ENCODE measurements at places on chromosomes 1 and 21.

DNA sequence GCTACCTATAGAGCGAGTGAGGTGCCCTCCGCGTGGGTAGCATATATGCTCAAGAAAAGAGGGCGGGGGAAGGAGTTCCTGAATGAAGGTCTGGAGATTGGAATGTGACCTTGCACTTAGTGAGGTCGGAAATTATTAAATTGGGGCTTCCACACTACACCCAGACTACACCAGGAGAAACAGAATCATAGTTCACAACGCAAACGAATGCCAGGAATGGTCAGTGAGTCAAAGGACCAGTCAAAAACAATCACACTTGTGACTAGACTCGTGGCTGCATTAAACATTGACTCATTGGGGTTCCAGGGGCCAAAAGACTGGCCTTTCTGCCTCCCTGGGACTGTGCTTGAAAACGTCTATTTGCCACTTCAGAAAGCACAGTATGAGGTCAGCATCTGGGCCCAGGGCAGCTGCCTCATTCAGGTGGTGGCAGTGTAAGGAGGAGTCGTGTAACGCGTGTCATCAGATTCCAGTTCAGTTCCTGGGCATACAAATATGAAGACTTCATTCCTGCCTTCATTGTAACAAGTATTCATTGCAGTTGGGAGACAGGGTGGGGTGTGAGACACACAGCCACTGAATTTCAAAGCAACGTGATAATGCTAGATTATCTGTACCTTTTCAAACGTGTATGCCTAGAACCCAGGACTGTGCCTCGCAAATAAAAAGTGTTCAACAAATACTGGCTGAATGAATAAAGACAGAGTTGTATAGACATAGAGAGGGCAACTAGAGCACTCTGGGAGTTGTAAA, at the start of gene YOD1:
Gene YOD1 (minus strand): TSS at position 18 of the 753 bp plus-strand sequence. CDS start 178 bp downstream, outside the sequence.
- H3K4me3 ChIP-seq: peak within 1 kb of the TSS; percentile 99
- H3K36me3 ChIP-seq: peaks cover 9% of the 10 kb centered on the region
- H3K27me3 ChIP-seq: no peaks in the 10 kb centered on the region
- no peak for DNase-seq

- H3K4me1 ChIP-seq: no peaks in the 10 kb centered on the region
- H3K27ac ChIP-seq: no peak overlapping the region
- no peaks in the 10 kb centered on the region for H3K36me3 ChIP-seq
- no peak for DNase-seq
- H3K4me3 ChIP-seq: no peak overlapping the region
These were observed 20.9 kb downstream of the RIT1 start for GRCh38 chr1:155890251-155890650.

DNA sequence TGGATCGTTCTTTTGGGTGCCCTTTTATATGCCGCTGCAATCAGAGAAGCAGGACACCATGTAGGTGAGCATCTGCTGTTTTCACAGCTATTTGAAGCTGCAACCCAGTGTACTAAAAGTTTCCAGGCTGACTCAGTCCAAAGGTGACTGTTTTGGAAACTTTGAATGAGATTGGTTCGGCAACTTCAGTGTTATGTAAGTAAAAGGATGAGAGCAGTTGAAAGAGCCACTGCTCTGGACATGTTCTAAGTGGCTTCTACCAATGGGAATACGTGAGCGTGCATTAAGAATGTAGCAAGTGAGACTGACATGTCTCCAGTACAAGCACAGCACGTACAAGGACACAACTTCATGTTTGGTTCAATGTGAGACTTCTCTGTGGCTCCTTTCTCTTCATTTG, 55.6 kb downstream of the DDR2 start:
- H3K27ac ChIP-seq: no peak overlapping the region
- H3K4me1 ChIP-seq: peaks cover 6% of the 10 kb centered on the region
- no peaks in the 10 kb centered on the region for H3K27me3 ChIP-seq

DNA sequence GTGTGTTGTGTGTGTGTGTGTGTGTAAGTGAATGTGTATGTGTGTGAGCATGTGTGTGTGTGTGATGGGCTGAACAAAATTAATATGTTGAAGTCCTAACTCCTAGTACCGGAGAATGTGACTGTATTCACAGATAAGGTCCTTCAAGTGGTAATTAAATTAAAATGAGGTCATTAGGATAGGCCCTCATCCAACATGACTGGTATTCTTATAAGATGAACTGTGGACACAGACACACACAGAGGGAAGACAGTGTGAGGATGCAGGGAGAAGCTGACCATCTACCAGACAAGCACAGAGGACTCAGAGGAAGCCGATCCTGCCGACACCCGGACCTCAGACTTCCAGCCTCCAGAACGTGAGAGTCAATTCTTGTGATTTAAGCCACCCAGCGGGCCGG, 91.2 kb upstream of the PGBD5 start:
- no peak for DNase-seq
- H3K27me3 ChIP-seq: no peaks in the 10 kb centered on the region
- H3K4me1 ChIP-seq: peaks cover 22% of the 10 kb centered on the region
- no peak overlapping the region for H3K4me3 ChIP-seq

- no peak for DNase-seq
- no peak overlapping the region for H3K4me3 ChIP-seq
- no peaks in the 10 kb centered on the region for H3K27me3 ChIP-seq
- H3K27ac ChIP-seq: no peak overlapping the region
- H3K36me3 ChIP-seq: no peaks in the 10 kb centered on the region
- H3K4me1 ChIP-seq: no peaks in the 10 kb centered on the region
These were observed 95.5 kb upstream of the PROX1 start for GRCh38 chr1:213891989-213892902.

DNA sequence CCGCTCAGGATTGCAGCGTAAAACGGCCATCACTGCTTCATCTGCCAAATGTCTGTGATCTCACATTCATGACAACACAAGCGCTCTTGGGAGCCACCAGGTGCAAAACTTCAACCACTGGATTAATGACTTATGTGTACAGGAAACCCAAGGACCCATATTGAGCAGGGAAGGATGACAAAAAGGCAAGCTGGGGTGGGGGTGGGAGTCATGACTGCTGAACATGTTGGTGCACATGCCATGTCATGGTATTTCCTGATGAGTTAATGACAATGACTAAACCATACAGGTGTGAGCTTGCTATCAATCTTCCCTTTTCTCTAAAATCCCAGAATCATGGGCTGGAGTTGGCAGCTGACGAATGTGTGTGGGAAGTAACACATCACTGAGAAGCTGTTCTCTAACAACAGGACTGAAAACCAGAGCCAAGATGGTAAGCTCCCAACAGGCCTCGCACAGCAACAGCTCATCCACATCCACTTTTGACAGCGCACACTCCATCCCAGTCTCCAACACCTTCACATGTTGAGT, 3.1 kb upstream of the SH2D5 start:
- H3K4me1 ChIP-seq: peaks cover 10% of the 10 kb centered on the region
- H3K27me3 ChIP-seq: peaks cover 27% of the 10 kb centered on the region
- H3K27ac ChIP-seq: no peak overlapping the region
- no peak for DNase-seq
- H3K4me3 ChIP-seq: no peak overlapping the region

GRCh38 chr1:104082221-104082620, 332.5 kb downstream of the AMY1C start:
- no peak overlapping the region for H3K27ac ChIP-seq
- no peak for DNase-seq
- no peaks in the 10 kb centered on the region for H3K27me3 ChIP-seq
- peaks cover 2% of the 10 kb centered on the region for H3K4me1 ChIP-seq

GRCh38 chr1:6418668-6419396, 887 bp downstream of the HES2 start:
- DNase-seq: no peak
- peak overlapping the region; percentile 7 for H3K4me3 ChIP-seq
- H3K4me1 ChIP-seq: peaks cover 7% of the 10 kb centered on the region
- H3K36me3 ChIP-seq: no peaks in the 10 kb centered on the region

Measured in H1 (cell line).